ENCODE measurements at places on chromosomes 7 and 10.

- peak; percentile 88 for DNase-seq
Observed at GRCh38 chr10:33237736-33238624, 96.5 kb downstream of the NRP1 start.

GRCh38 chr7:95421847-95422444, 12.9 kb downstream of the PON2 start:
- DNase-seq: peak; percentile 25

DNA sequence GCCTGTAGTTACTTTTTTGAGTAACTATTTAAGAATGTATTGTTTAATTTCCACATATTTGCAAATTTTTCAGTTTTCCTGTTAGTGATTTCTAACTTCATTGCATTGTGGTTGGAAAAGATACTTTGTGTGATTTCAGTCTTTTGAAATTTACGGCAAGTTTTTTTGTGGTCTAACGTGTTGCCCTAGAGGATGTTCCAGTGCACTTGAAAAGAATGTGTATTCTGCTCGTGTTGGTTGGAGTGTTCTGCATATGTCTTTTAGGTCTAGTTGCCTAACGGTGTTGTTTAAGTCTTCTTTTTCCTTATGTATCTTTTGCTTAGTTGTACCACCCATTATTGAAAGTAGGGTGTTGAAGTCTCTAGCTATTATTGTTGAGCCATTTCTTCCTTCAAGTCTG, 59.7 kb downstream of the LCOR start:
- DNase-seq: no peak

DNA sequence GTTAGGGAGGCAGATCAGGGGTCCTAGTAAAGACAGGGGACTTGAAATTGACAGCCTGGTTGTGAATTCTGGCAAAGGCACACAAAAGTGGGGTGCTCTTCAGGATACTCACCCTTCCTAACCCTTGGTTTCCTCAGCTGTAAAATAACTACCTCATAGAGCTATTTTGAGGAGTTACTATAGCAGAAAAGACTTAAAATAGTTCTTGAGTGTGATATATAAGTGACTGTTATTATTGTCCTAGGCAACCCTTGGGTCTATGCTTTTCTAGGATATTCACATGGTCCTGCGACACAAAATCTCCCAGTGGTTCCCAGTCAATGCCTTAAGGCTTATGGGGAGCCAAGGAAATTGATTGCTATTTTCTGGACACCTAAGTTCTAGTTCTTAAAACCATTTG, 98.1 kb upstream of the NAMPT start:
- no peak for DNase-seq

DNA sequence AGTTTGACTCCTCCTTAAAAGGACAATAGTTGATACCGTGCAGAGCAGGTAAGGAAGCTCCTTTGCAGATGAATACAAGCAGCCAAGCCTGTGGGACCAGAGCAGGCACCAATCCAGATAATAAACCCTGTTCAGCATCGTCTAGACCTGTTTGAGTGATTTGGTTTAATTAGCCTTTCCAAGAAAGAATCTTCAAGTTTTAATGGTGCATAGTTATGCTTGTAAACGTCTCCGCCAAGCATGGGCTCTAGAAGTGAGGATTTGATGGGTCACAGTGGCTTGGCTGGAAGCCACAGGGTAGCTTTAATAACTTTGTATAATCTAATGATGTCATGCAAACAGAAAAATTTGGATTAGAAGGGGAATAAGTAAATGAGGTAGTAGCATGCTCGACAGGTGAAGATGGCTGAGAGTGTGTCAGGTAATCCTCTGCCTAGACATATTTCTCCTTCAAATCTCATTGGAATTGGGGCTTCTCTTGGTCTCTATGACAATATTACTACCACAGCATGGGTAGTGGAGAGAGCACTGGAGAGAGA, 188.4 kb downstream of the DYNC1I1 start:
- no peak for DNase-seq

DNA sequence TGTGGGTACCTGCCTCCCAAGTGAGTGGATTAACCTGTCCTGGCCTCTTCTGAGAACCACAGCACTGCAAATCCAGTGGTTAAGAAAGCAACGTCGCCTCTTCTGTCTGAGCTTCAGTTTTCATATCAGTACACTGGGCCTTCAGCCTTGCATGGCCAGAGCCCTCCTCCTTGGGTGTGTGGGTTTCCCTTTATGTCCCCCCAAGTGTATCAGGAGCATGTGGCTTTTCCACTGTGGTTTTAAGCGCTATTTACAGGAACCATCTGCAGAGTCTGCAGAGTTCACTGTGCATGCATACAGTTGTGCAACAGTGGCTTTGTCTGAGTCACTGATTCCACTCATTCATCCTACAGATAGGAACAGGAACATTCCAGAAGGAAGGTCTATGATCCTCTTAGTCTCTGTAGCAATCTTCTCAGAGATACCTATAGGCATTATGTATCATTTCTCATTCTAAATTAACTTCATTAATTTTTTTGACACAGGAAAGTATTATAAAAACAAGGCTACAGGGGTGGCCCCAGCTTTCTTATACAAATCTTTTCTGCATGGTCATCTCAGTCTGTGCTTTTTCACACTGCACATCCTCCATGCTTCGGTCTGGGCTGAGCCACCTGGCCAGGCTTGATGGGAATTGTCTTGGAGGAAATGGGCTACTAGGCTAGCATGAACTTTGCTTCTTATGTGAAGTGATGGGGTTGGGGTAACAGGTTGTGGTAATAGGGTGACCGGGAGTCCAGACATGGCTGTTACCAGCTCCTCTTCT, 17.1 kb downstream of the MBL2 start:
- DNase-seq: peak; percentile 87

DNA sequence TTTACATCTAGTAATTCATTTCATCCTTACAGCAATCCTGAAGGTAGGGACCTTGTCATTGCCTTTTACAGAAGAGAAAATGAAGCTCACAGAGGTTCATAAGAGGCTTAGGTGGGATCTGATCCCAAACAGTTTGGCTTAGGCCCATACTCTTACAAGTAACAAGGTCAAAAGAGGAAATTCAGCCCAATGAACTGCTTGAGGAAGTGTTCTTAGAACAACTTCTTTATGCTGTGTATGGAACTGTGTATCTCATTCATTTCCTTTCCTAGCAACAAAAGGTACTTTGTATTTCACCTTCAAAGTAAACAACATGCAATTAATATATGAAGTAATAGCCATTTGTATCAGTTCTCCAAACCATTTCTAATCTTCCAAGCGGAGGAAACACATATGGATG, 79.3 kb downstream of the AVL9 start:
- no peak for DNase-seq

DNA sequence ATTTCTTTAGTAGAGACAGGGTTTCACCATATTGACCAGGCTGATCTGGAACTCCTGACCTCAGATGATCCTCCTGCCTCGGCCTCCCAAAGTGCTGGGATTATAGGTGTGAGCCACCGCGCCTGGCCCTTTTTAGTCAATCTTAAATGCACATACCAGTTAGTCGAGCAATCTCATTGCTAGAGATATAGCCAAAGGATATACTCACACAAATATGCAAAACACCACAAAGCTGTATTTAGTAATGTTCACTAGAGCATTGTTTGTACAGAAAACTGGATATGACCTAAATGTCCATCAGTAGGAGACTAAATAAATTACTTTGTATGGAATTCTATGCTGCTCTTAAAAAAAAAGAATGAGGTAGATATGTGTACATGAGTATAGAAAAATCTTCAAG, 24.5 kb upstream of the IL6 start:
- peak; percentile 28 for DNase-seq

- DNase-seq: no peak
Observed at GRCh38 chr7:144830024-144830785, 5.6 kb downstream of the TPK1 start.

GRCh38 chr7:47721670-47722069, 139.8 kb upstream of the TNS3 start:
- DNase-seq: no peak

DNA sequence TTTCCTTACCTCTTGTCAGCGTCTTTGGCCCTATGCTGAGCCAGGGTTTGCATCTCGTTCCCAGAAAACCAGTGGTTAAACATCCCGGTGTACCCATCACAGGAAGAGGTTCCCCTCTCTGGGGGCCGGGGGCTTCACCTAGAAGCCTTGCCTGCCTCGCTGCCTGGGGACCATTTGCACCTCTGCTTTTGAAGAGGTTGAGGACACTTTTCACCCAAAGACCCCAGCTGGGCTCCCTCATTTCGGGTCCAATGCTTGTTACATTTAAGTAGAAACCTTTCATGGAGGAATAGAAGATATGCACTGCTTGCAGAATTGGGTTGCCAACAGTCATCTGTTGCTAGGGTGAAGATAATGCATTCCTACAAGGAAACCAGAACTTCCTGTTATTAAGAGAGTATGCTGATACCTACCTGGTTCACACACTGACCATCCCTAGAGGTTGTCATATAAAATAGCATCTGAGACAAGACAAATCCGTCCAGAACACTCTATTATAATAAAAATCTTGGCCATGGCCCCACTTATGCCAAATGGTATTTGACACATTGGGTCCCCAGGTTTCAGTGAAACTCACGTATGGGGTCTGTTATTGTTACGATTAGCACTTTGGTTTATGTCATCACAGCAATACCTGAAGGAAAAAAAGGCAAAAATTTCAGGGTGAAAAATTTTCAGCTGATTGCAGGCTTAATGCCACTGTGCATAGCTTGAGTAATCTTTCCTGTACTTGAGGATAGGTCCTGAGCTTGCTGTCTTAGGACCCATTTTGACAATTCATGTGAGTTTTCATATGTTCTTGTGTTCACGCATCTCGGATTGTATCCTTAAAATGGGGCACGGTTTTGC, 917 bp downstream of the ZNF365 start:
- peak; percentile 53 for DNase-seq

DNA sequence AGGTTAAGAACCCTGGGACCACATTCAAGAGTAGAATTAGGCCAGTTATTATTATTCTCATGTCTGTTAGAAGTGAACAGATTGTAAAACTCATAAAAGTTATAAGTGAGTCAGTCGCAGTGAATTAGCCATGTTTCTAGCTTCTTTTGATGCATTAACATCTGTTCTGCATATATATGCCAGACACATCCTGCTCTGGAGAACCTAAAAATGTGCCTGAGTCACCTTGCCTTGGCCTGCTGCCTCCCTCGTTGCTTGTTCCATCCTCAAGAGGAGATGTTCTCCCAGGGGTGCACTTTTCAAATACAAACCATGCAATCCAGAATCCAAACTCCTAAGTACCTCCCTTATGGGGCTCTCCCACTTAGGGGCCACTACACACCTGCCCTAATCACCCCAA, 14.8 kb downstream of the TSPAN12 start:
- no peak for DNase-seq

GRCh38 chr10:110918643-110919348, at the start of gene BBIP1:
BBIP1 (minus strand) TSS chr10:110919180; CDS start chr10:110918157, 1,023 bp downstream.
- DNase-seq: peak; percentile 100

GRCh38 chr10:3758491-3758970, 26.5 kb downstream of the KLF6 start:
- no peak for DNase-seq

DNA sequence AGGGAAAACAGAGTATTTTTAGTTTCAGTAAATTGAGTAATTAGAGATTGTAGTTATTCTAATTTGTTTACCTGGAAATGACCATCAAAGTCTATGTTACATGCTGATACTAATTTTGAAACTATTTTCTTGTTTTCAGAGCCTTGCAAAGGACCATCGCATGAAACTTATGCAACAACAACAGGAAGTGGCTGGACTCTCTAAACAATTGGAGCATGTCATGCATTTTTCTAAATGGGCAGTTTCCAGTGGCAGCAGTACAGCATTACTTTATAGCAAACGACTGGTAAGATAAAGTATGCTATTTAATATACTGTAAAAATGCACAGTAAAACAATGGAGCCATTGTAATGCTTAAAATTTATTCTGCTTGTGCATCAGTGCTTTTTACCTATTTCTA, 78.5 kb downstream of the TRIM24 start:
- peak; percentile 72 for DNase-seq

DNA sequence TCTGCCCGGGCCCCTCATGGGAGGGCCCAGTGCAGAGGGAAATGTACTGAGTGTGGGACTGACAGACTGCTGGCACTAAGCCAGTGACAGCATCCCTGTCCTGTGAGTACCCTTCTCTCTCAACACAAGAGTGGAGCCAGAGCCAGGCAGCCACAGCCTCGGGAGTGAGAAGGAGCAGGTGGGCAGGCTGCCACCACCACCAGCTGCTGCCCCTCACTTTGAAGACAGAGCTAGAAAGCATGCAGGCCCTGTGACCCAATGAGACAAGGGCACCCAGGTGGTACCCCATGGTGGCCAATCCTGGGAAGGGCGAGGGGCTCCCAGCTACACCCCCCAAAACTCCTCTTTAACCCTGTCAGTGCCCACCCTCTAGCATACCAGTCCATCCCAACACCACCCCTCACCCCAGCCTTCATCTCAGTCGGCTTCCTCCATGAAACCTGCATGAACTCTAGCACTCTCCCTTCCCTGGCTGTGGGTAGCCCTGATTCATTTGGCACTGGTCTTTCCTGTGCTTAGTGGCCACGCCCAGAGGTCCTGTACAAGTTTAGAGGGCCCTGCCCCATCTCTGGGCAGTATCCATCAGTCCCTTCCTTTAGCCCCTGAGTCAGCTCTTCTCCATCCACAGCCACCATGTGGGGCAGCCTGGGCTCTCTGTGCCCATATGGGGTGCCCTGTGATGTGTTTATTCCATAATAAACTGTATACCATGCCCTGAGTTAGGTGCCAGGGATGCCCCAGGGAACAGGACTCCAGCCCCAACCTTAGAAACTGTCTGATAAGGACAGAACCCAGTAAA, 207.0 kb upstream of the ZMIZ1 start:
- DNase-seq: no peak

DNA sequence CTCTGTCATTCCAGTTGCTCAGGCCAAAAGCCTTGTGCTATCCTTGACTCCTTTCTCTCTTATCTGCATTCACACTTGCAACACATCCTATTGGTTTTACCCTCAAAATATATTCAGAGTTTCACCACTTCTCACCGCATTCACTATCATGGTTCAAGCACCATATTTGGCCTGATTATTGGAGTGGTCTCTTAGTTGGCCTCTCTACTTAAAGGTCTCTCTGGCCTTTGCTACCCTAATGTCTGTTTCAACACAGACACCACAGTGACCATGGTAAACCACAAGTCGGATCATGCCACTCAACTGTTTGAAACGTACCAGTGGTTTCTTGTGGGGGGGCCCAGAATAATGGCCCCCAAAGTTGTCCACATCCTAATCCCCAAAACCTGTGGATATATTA, 15.2 kb upstream of the PDZD8 start:
- DNase-seq: no peak

- no peak for DNase-seq
Observed at GRCh38 chr10:94413361-94413760, 11.0 kb downstream of the TBC1D12 start.

DNA sequence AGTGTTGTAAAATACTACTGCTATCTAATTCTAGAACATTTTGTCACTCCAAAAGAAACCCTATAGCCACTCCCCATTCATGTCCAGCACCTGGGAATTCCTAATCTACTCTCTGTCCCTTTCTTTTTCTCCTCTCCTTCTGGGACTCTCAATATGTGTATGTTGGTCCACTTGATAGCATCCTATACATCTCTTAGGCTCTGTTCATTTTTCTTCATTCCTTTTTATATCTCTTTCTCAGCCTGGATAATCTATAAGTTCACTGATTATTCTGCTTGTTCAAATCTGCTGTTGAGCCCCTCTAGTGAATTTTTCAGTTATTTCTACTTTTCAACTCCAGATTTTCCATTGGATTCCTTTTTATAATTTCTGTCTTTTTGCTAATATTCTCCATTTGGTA, 108.6 kb downstream of the CCDC3 start:
- no peak for DNase-seq

All from adipocyte (in vitro differentiated cells).